ENCODE measurements at places on chromosomes 1 and 21.

- DNase-seq: no peak
Observed at GRCh38 chr1:88175631-88176226, 508.3 kb upstream of the PKN2 start.

- DNase-seq: peak; percentile 45
Observed at GRCh38 chr1:15525050-15526020, 1.3 kb upstream of the DNAJC16 start.

DNA sequence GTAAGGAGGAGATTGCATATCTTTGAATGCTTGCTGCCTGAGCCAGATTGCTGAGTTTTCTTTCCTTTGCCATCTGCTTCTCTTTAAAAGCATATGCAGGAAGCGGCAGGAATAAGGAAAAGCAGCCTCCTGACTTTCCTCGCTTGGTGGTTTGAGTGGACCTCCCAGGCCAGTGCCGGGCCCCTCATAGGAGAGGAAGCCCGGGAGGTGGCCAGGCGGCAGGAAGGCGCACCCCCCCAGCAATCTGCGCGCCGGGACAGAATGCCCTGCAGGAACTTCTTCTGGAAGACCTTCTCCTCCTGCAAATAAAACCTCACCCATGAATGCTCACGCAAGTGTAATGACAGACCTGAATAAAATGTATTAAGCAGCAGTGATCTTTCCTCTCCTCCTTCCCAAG, 1.5 kb downstream of the CORT start:
- DNase-seq: no peak

DNA sequence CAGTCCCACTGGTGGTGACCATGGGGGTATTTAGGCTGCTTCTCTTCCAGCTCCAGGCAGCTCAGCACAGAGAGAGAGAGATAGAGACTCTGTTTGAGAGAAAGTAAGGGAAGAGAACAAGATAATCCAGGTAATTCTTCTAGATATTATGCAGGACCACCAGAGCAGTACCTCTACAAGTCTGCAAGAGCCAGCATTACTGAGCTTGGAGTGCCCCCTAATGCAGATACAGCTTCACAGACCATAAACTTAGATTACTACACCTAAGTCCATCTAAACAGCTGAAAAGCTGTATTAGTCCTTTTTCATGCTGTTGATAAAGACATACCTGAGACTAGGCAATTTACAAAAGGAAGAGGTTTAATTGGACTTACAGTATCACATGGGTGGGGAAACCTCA, 570.3 kb downstream of the LRRIQ3 start:
- no peak for DNase-seq

DNA sequence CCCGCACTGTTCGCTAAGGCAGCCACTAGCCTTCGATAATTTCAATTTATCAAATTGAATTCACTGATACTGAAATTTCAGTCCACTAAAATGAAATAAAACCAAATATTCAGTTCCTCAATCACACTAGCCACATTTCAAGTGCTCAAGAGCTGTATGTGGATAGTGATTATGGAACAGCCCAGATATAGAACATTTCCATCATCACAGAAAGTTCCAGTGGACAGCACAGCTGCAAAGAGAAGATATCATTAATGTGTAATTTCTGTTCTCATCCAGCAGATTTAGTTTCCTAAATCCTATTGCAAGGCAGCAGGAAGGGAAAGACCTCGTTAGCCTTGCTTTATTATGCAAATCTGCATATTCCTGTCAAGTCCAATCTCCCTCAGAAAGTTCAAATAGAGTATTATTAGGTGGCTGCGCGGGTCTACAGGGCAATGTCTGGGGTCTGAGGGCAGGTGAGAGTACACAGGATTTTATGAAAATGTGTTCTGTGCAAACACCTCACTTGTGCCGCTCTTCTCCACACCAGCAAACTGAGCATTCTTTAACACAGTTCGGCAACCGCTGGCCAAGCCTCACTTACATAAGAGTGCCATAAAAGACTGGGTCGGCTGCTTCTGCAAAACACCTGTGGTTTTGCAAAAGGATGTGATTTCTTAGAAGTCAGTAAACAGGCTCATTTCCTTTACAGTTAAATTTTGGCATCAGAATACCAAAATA, 22.4 kb downstream of the CAPZB start:
- DNase-seq: no peak

DNA sequence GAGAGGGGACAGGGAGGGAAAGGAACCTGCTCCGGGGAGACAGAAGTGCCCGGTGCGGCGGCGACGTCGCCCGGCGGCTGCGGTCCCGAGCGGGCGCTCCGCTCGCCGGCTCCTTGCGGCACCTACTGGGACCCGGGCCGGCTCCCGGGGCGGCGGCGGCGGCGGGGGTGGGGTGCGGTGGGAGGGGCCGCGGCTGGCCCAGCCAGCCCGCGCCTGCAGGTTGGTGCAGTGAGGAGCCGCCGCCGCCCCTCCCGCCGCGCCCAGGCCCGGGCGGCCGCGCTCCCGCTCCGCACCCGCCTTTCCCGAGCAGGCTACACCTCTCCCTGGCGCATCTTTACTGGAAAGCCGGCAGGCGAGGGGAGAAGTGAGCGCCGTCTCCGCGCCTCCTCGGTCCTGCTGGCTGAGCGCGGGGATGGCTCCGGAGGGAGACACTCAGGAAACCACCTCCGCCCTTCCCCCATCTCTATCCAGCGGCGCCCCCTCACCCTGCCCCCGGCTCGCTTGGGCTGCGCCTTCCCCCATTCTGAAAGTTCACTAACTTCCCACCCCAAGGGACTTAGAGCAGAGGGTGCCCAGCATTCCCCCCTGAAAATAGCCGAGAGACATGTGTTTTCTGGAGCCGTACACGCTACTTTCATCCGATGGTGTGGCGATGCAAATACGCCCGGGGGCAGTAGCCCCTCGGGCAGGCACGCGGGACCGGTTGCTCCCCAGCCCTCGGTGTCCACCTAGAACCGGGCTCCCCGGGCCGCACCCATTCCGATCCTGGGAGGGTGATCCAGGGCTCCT, at the start of gene PLD5:
Gene PLD5 (minus strand): TSS at position 127 of the 789 bp plus-strand sequence.
- DNase-seq: no peak

- no peak for DNase-seq
Observed at GRCh38 chr1:118366286-118366685, 181.3 kb upstream of the SPAG17 start.

GRCh38 chr1:40984066-40984465, 4.6 kb downstream of the CTPS1 start:
- peak; percentile 39 for DNase-seq

DNA sequence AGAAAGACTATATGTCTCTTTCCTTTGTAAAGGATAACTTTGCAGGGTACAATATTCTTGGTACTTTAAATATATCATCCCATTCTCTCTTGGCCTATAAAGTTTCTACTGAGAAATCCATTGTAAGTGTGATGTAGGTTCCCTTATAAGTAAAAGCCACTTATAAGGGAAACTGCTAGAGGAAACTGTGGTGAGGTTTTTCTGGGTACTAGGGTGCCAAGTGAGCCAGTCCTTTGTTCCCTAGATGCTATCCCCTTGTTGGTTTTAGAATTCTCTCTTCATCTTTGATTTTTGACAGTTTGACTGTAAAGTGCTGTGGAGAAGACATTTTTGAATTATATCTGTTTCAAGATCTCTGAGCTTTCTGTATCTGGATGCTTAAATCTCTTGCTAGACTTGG, 108.9 kb upstream of the NEK7 start:
- DNase-seq: no peak

GRCh38 chr1:197915260-197915861, 1.8 kb upstream of the LHX9 start:
- DNase-seq: no peak

- DNase-seq: no peak
Observed at GRCh38 chr21:42105476-42106315, 34.6 kb downstream of the UMODL1 start.

DNA sequence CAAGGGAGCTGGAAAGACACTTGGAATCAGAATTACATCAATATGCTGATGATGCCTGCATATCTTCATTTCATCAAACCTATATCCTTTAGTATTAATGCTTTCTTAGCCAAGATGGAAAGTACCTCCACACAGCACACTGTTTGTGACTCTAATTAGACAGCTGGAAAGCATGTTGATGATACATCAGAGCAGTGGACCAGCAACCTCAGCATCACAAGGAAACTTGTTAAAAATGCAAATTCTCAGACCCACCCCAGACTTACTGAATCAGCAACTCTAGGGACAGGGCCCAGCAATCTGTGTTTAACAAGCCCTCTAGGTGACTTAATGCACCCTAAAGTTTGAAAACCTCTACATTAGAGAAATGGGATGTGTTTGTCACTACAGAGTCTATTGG, 332.1 kb downstream of the DPYD start:
- DNase-seq: no peak
